ENCODE measurements at places on chromosomes 6 and 20. TPM values are rescaled to one million over a fixed set of nuclear protein-coding genes. Genes with fewer than 3 reads are reported as not detected.

NKX2-2 gene
- total RNA-seq, result not detected

MTFR2 gene
- 3.2 TPM for total RNA-seq

PRDM1 gene
- total RNA-seq, result 0.40 TPM

SYCP2 gene
- total RNA-seq, result 0.99 TPM

PPP1R16B gene
- total RNA-seq, result 0.75 TPM

GNRH2 gene
- 0.26 TPM for total RNA-seq

SGK2 gene
- total RNA-seq, result 0.44 TPM

CNR1 gene
- total RNA-seq, result 1.3 TPM

NHLRC1 gene
- 3.0 TPM for total RNA-seq

BFSP1 gene
- 2.9 TPM for total RNA-seq

HRH3 gene
- total RNA-seq, result not detected

AGER gene
- total RNA-seq, result 0.13 TPM

CYP21A2 gene
- total RNA-seq, result under 0.01 TPM

RFX6 gene
- total RNA-seq, result not detected

PTGIS gene
- total RNA-seq, result 321 TPM

SLC35D3 gene
- not detected for total RNA-seq

TREML1 gene
- not detected for total RNA-seq

NKX2-4 gene
- not detected for total RNA-seq

FIG4 gene
- total RNA-seq, result 35.4 TPM

HLA-DPA1 gene
- total RNA-seq, result 2.8 TPM

CHRNA4 gene
- total RNA-seq, result not detected

LIME1 gene
- total RNA-seq, result 2.1 TPM

CDH22 gene
- total RNA-seq, result not detected

RAMACL gene
- total RNA-seq, result 2.1 TPM

FAM162B gene
- total RNA-seq, result 0.40 TPM

TNNC2 gene
- 1.4 TPM for total RNA-seq

ADAT2 gene
- 2.9 TPM for total RNA-seq

MACROD2 gene
- 0.56 TPM for total RNA-seq

ZNF292 gene
- 13.9 TPM for total RNA-seq

OR2B6 gene
- total RNA-seq, result not detected

CTAGE9 gene
- total RNA-seq, result not detected

PTCRA gene
- total RNA-seq, result not detected

C4B gene
- 4.8 TPM for total RNA-seq

MANEA gene
- 15.9 TPM for total RNA-seq

HMGN4 gene
- 77.5 TPM for total RNA-seq

UNC93A gene
- total RNA-seq, result not detected

SPATS1 gene
- not detected for total RNA-seq

ZNF391 gene
- total RNA-seq, result 0.56 TPM

HAO1 gene
- not detected for total RNA-seq

ADTRP gene
- total RNA-seq, result 0.66 TPM

TENT5A gene
- 19.6 TPM for total RNA-seq

NELFE gene
- total RNA-seq, result 119 TPM

FHL5 gene
- total RNA-seq, result not detected

Data from aortic smooth muscle cell (primary cell).